ENCODE measurements at places on chromosomes 11 and 22. TPM values are rescaled to one million over a fixed set of nuclear protein-coding genes. Genes with fewer than 3 reads are reported as not detected.

Gene NAV2
- 0.43 TPM for total RNA-seq

Gene ANO1
- not detected for total RNA-seq

DNA sequence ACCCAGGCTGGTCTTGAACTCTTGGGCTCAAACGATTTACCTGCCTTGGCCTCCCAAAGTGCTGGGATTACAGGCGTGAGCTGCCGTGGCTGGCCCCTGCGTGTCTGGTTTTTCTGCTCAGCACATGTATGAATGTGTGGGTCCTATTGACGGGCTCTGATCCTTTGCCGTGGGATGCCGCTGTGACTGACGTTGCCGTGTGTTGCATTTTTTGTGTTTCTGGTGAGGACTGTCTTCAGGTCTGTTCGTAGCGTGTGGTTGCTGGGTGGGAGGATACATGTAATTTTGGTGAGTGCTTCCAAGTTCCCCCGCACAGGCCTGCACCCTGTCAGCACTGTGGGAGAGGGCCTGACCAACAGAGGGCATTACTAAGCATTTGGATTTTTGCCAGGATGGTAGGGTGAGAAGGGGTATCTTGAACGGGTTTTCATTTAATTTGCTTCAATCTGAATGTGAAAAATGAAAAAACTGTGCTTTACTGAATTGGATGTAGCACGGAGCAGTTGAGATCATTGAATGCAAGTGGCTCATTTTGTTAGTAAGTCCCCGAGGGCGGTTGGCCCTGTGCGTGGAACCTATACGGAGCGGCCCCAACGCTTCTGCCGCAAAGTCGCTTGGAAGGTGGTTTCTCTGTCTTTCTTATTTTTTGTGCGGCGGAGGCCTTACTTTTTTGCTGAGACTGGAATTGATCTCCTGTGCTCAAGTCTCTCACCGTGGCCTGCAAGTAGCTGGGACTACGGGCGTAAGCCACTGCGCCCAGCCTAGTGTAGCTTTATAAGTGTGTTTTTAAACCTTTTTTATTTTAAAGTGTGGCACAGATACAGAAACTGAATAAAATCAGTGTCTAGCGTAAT, 8.2 kb downstream of the ZBED4 start:
- DNase-seq, result no peak

DNA sequence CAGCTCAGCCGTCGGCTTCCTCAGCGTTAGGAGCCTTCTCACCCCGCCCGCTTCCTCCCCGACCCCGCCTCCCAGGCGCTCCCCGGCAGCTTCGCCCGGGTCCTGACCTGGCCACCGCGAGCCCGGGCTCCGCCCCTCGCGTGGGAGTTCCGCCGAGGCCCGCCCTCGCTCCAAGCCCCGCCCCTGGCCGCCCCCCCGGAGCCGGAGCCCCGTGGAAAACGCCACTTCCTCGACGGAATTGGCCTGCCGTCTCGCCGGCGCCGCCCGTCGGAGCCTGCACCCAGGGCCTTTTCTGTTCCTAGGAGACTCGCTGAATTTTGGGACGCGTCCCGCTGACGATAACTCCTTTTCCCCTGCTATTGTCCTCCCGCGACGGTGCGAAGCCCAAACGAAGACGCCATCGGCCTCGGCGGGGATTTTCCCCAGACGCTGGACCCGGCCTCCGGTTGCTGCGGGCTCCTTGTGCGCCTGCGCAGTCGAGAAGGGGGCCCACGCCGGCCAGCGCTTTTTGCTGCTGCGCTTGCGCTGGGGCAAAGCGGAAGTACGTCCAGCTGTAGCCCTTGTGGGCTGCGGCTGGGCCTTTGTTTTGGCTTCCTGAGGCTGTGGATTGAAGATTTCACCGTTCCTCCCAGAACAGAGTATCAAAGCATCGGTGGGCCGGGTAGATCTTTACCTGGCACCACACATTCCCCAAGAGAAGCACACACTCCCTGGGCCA, 10.0 kb downstream of the RELA start:
- DNase-seq, result peak; percentile 98

GRCh38 chr11:69627551-69627950, 13.4 kb upstream of the CCND1 start:
- DNase-seq, result no peak
